Effector memory CD4-positive, alpha-beta T cell (primary cell): ENCODE measurements at places on chromosomes 1 and 21.

DNA sequence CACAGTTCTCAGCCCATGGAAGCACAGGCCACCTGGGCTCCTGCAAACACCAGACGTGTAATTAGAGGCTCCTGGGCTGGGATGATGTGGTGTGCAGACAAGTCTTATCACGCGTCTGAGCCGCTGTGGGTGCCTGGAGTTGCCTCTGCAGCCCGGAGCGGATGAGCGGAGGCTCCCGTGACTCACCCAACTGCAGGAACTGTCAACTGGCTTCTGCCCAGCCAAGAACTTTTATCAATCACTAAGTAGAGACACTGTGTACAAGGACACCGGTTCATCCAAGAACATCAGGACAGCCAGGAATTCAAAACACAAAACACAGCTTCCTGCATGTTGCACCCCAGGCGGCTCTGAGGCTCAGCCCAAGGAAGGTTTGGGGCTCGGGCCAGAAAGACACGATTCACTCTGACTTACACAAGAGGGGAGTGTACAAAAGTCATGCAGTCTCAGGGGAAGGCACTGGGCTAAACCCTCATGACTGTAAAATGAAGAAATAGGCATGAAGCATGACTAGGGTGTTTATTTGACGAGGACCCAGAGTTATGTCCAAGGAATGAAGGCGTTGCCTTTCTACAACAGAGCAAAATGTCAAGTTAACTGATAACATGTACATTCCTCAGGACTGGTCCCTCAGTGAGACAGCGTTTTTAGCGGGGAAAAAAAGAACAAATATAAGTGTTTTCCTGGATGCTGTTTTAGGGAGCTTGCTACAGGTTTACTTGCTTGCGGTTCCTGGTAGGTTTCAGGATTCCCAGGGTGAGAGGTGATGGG is 21.1 kb downstream of the ERRFI1 start:
- H3K4me1 ChIP-seq, result no peaks in the 10 kb centered on the region
- H3K36me3 ChIP-seq, result no peaks in the 10 kb centered on the region
- H3K27me3 ChIP-seq, result no peaks in the 10 kb centered on the region
- no peak for DNase-seq

- H3K4me1 ChIP-seq, result peaks cover 6% of the 10 kb centered on the region
- H3K27ac ChIP-seq, result no peak overlapping the region
- no peak overlapping the region for H3K4me3 ChIP-seq
- no peak for DNase-seq
These were observed 67.7 kb downstream of the BCAR3 start for GRCh38 chr1:93613898-93614297.

DNA sequence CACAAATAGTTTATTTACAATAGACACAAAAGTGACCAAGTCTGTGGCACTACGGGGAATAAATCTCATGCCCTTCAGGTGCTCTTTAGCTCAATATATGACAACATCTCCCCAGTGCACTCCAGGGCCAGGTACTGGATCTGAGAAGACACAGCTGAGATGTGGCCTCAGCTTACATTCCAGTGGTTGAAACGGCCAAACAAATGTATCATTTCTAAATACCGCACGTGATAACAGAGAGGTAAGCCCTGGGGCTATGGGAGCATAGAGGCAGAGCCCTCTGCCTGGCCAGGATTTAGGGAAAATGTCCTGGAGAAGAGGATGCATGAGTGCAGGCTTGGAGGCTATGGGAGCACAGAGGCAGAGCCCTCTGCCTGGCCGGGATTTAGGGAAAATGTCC is 630.5 kb downstream of the SMYD3 start:
- no peaks in the 10 kb centered on the region for H3K36me3 ChIP-seq
- no peaks in the 10 kb centered on the region for H3K27me3 ChIP-seq
- DNase-seq, result no peak
- H3K27ac ChIP-seq, result no peak overlapping the region

DNA sequence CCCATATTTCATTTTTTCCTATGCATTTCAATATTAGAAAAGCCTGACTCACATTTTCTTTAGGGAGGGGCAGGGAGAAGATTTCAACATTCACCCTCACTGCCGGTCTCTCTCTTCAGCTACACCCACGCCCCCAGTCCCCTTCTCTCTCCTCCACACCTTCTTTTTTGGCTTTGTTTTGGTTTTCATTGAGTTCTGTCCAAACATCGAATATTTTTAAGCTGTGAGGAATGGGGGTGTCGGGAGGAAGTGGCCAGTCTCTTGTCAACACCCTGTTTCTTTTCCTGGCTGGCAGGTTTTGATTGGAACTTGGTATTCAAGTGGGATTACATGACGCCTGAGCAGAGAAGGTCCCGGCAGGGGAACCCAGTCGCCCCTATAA is 177.3 kb downstream of the PGBD5 start:
- H3K4me3 ChIP-seq, result no peak overlapping the region
- no peak overlapping the region for H3K27ac ChIP-seq
- no peaks in the 10 kb centered on the region for H3K4me1 ChIP-seq
- no peaks in the 10 kb centered on the region for H3K27me3 ChIP-seq
- H3K36me3 ChIP-seq, result peaks cover 20% of the 10 kb centered on the region

DNA sequence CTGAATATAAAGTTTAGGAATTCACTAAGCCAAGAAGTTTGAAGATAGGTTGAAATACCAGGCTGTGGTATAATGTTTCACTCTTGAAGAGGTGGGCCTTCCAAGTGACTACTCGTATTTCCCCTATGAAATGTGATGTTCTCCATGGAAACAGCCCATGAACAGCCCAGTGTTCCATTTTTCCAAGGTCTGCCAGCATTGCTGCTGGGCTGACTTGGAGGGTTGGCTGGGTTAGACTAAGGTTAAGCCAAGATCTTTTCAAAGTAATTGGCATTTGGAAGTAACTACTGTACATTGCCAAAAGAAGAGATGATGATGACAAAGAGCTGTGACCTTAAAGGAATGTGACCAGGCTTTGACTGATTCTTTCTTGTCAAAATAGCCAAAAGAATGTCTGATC is 73.8 kb downstream of the RPE65 start:
- H3K4me1 ChIP-seq, result no peaks in the 10 kb centered on the region
- no peak overlapping the region for H3K4me3 ChIP-seq
- H3K27me3 ChIP-seq, result no peaks in the 10 kb centered on the region
- no peak for DNase-seq

DNA sequence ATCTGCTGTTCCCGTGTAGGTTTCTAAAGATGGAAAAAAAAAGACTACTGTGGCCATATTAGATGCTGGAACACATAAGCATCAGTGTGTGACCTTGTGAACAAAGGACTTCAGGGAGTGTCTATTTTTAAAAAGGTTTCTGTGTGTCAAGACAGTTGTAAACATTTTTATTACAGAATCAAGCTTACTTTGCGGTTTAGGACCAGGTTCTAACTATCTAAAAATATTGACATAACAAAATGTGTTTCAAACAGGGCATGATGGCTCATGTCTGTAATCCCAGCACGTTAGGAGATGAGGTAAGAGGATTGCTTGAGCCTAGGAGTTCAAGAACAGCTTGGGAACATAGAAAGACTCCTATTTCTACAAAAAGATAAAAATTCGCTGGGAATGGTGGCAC is 7.1 kb upstream of the DDI2 start:
- H3K27me3 ChIP-seq, result no peaks in the 10 kb centered on the region
- no peak overlapping the region for H3K27ac ChIP-seq
- H3K36me3 ChIP-seq, result no peaks in the 10 kb centered on the region
- no peak overlapping the region for H3K4me3 ChIP-seq
- H3K4me1 ChIP-seq, result no peaks in the 10 kb centered on the region

DNA sequence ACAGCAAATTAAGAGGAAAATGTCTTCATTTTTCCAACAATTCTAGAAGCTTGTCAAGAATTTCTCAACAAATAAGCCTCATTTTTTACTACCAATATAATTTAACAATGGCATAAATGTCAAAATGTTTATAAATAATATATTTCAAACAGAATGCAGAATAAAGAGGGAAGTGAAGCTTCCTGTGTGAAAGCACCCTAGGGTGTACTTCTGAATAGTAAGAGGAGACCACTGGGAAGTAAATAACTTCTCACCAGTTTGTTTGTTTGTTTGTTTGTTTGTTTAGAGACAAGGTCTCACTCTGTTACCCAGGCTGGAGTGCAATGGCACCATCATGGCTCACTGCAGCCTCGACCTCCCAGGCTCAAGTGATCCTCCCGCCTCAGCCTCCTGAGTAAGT is 244.3 kb downstream of the SLC45A1 start:
- DNase-seq, result no peak
- H3K4me3 ChIP-seq, result no peak overlapping the region
- no peaks in the 10 kb centered on the region for H3K27me3 ChIP-seq
- H3K4me1 ChIP-seq, result no peaks in the 10 kb centered on the region
- no peaks in the 10 kb centered on the region for H3K36me3 ChIP-seq
- no peak overlapping the region for H3K27ac ChIP-seq

DNA sequence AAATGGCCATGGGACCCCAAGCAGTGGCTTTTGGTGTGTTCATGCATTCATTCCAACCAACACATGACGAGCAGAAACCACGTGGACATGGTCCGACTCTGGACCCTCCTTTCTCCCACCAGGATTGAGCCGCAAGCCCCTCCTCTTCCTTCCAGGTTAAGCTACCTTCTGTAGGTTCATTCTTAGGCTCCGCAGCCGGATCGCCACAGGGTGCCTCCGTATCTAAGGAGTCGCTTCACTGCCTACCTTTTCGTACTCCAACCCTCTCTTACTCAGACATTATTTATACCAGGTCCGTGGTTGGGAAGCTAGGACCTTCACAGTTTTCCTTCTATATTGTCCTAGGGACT is 63.6 kb downstream of the RHBG start:
- no peak for DNase-seq
- no peak overlapping the region for H3K27ac ChIP-seq
- H3K4me1 ChIP-seq, result peaks cover 15% of the 10 kb centered on the region
- no peak overlapping the region for H3K4me3 ChIP-seq
- no peaks in the 10 kb centered on the region for H3K36me3 ChIP-seq

GRCh38 chr1:234968451-234968850 is 160.2 kb downstream of the TOMM20 start:
- no peak overlapping the region for H3K4me3 ChIP-seq
- no peak overlapping the region for H3K27ac ChIP-seq

GRCh38 chr1:9121496-9122409 is 7.1 kb downstream of the GPR157 start:
- DNase-seq, result peak; percentile 12
- no peaks in the 10 kb centered on the region for H3K27me3 ChIP-seq
- H3K4me3 ChIP-seq, result no peak overlapping the region
- no peaks in the 10 kb centered on the region for H3K36me3 ChIP-seq
- peaks cover 10% of the 10 kb centered on the region for H3K4me1 ChIP-seq
- no peak overlapping the region for H3K27ac ChIP-seq

DNA sequence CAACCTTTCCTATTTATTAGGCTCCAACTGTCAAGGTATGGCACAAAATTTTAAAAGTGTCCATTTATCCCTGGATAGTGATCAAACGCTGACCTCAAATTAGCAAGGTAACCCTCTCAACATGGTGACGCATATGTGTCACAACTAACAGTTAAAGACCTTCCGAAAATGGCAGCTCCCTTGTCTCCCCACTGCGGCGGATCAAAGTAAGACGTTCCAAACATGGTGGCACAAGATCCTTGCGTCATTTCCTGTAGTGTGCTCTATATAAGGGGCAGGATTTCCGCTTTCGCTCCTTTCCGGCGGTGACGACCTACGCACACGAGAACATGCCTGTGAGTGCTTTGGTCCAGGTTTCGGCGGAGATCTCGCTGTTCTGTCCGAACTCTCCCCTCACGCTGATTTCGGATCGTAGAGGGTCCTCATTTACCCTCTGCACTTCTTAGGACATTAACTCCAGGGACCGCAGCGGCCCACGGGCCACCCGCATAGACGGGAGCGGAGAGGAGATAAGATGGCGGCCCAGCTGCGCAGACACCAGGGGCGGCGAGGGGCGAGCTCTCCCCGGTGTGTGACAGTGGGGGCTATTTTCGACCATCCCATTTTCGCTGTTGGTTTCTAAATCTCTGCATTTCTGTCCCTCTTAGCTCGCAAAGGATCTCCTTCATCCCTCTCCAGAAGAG is at the start of gene RPS27:
TSS of gene RPS27 (plus strand) at position 295 of the 683 bp plus-strand sequence. CDS start at position 330, 35 bp downstream.
- peak within 1 kb of the TSS; percentile 95 for H3K4me3 ChIP-seq
- peak within 1 kb of the TSS; percentile 98 for H3K27ac ChIP-seq
- peak; percentile 81 for DNase-seq
- peaks cover 28% of the 10 kb centered on the region for H3K36me3 ChIP-seq
- no peaks in the 10 kb centered on the region for H3K27me3 ChIP-seq

DNA sequence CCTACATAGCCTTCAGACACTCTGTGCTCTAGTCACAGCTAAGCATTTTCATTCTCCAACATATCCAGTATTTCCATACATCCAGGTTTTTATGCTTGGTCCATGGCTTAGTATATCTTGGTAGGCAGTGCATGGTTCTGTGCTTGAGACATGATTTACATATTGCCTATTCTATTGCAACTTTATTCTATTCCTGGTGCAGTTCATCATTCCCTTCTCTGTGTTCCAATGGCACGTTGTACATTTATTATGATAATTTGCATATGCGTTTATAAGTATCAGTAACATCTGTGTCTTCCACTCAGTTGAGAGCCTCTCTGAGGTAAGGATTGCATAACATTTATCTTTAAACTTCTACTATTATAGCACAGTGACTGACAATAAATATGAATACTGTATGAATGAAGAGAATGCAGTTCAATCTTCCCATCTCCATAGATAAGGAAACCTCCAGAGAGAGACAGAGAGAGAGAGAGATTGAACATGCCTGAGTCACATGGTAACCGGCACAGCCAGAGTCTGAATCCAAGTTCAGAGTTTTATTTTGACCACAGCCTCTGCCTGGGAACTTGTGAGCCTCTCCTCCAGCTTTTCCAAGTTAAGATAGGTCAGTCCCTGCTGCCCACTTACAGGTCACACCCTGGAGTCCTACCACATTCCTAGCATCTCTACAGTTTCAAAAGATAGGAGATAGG is 41.5 kb downstream of the PLPPR5 start:
- DNase-seq, result no peak
- H3K27ac ChIP-seq, result no peak overlapping the region
- no peaks in the 10 kb centered on the region for H3K36me3 ChIP-seq
- no peaks in the 10 kb centered on the region for H3K4me1 ChIP-seq
- no peaks in the 10 kb centered on the region for H3K27me3 ChIP-seq
- H3K4me3 ChIP-seq, result no peak overlapping the region
